ENCODE measurements at places on chromosomes 3 and 15.

- no peak for DNase-seq
Observed at GRCh38 chr15:98968576-98968975, 39.0 kb downstream of the PGPEP1L start.

- no peak for DNase-seq
Observed at GRCh38 chr3:151916781-151917180, 43.3 kb downstream of the SUCNR1 start.

DNA sequence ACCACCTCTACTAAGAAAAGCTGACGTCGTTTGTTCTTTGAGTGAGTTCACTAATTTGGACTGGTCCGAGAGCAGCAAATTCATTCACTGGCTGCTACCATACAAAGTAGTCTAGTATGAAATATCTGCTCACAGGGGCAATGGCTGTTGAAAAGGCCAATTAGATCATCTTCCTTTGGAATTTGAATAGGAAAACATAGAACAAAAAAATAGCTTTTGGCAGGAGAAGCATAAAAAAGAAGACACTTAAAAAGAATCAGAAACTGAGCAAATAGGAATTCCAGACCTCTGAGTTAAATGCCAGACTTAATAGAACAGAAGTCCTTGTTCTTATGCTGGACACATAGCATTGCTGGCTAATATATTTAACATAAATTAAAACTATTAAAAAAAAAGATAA lies 159.3 kb downstream of the IL1RAP start:
- DNase-seq, result no peak

DNA sequence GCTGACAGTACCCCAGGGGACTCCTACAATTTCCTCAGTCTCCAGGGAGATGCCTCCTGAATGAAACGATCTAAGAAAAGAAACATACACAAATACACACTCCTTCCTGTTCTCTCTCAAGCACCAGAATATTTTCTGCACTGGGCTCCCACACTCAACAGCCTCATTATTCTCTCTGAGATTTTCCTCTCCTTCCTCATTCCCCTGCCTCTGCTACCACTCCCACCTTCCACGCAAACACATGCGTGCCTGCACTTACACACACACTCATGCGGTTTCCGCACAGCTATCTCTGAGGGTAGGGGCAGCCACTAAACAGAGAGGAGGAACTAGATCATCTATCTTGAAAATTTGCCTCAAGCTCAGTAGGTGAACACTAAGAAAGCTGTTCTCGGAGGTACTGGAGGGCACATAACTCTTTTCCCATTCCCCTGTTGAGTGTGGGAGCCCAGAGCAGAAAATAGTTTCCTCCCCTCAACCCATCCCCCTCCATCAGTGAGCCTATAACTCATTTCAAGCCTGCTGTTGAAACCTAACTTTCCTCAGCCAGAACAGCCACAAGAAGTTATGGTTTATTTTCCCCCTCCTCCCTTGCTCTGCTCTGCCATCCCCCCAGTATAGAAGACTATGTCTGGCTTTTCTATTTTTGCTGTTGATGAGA lies 30.5 kb upstream of the TIPARP start:
- DNase-seq, result peak; percentile 62

DNA sequence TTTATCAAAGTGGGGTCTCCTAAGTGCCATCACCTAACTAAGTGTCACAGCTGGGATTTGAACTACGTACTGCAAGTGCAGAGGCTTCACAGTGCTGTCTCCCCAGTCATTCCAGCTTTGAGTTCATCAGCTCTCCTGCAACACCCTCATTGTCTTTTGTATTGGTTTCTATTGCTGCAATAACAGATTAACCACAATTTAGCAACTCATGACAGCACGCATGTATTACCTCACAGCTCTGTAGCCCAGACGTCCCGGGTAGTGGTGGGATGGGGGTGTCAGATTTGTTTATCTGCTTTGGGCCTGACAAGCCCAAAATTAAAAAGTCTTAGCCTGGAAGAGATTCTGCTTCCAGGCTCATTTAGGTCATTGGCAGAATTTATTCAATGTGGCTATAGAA lies 220.5 kb upstream of the LRRN1 start:
- DNase-seq, result no peak

DNA sequence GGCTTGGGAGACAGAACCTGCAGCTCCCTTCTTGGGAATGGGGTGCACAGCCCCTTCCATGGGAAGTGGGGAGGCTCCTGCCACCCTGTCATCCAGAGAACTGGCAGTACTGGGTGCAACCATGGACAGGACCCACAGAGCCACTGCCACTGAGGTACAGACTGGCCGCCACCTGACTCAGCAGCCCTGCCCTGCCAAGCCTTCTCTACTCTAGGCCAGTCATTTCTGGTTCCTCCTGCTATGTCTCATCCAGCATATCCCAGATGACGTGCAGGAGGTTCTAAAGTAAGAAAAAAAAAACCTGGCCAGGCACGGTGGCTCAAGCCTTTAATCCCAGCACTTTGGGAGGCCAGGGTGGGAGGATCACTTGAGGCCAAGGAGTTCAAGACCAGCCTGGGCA lies 76.9 kb upstream of the RPL32 start:
- DNase-seq, result no peak

DNA sequence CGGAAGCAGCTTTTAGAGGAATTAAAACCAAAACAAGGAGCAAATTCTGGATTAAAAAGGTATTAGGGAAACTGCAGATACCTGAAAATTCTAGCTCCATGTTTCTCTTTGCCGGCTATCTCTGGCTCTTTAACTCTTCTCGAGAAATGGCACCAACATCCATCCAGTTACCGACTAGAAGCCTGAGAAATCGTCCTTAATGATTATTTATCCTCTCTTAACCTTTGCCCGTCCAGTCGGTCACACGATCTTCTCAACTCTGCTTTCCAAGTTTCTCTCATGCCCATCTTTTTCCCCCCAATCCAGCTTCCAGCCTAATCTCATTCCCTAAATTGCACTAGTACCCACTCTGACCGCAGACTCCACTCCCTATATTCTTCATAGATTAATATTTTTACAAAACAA lies 596 bp upstream of the SGO1 start:
- DNase-seq, result no peak

GRCh38 chr3:53175613-53176540 lies 14.9 kb downstream of the PRKCD start:
- no peak for DNase-seq

GRCh38 chr3:179450901-179451264 lies 387 bp downstream of the GNB4 start:
- peak; percentile 49 for DNase-seq

- DNase-seq, result no peak
Observed at GRCh38 chr15:81483496-81483895, 109.5 kb upstream of the TMC3 start.

- no peak for DNase-seq
Observed at GRCh38 chr15:61655881-61656280, 404.4 kb downstream of the VPS13C start.

- no peak for DNase-seq
Observed at GRCh38 chr3:30686799-30687198, 80.4 kb downstream of the TGFBR2 start.

DNA sequence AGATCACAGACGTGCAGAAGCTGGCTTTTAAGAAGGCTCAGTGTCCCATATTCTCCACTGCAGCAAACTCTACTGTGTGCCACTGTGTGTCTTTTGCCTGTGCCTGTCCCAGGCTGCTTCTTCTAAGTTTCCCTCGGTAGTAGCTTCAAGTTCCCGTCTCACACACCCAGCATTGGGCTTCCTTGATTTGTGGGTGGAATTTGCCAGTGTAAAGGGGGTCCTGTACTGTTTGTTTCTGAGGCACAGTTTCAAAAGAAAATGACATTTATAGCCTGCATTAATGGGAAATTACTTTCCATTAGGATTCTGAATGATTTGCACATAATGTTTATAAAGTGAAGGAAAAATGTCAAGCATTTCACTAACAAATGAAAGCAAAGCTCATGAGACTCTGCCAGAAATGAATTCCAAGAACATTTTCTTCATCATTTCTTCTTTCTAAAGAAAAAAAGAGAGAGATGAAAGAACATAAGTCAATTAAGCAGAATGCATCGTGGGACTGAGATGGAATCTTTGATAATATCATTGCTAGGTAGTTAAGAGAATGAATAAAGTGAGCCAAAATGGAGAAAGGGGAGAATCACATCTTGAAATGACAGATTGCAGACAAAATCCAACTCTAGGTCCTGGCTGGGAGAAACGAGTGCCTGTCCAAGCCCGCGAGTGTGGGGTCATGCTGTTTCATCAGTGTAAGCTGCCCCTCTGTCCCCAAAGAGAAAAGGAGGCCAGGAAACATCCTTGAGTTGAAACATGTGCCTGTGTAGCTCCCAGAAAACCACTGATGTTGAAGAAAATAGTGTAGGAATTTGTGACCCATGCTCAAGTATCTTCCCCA lies 48.6 kb upstream of the ADAMTSL3 start:
- no peak for DNase-seq

GRCh38 chr3:116302087-116302747 lies 143.1 kb downstream of the LSAMP start:
- no peak for DNase-seq

DNA sequence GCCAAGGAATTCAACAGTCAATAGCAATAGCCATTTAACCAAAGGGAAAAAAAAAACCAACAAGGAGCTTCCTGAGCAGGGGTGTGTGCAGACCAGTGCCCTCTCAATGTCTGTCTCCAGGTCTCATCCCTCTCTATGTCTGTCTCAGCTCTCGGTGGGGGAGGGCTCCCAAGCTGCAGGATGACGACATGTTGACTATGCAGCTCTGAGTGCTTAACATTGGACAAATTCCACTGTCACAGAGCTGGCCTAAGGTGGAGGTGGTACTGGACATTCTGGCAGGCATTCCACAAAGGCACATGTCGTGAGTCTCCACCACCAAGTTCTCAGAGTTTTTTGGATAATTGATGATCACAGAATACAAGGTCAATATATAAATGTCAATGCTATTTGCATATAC lies 2.0 kb upstream of the CAPN7 start:
- no peak for DNase-seq

DNA sequence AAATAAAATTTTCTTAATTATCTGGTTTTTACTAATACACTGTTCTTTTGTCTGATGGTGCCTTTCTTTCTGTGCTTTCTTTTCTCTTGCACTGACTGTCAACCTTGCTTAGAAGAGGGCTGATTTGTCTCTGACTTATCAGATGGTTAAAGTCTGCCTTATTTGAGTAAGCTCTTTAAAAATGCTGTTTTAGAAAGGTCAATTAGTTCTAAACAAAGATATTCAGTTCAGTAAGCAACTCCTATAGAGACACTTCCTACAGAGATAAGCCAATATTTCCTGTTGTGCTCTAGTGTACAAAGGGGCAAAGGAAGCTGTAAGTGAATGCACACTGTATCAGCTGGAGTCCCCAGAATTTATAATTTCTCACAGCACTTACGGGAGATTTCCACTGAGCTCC lies 153.4 kb upstream of the TSPAN3 start:
- DNase-seq, result no peak

DNA sequence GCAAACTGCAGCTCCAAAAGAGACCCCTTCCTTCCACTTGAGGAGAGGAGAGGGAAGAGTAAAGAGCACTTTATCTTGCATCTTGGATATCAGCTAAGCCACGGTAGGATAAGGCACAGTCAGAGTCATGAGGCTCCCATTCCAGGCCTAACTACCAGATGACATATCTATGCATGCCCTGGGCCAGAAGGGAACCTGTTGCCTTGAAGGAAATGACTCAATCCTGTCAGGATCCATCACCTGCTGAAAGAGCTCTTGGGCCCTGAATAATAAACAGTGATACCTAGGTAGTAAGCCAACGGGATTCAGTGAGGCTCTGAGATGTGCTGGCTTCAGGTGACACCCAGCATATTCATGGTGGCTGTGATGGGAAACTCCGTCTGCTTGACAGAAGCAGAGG lies 118.5 kb upstream of the EPHA3 start:
- no peak for DNase-seq

GRCh38 chr3:193716150-193716549 lies 123.1 kb downstream of the OPA1 start:
- DNase-seq, result no peak

DNA sequence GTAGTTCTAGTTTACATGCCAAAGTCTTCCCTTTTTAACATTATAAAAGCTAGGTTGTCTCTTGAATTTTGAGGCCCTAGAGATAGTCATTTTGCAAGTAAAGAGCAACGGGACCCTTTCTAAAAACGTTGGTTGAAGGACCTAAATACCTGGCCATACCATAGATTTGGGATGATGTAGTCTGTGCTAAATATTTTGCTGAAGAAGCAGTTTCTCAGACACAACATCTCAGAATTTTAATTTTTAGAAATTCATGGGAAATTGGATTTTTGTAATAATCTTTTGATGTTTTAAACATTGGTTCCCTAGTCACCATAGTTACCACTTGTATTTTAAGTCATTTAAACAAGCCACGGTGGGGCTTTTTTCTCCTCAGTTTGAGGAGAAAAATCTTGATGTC lies 21.3 kb downstream of the SLC35A5 start:
- no peak for DNase-seq

DNA sequence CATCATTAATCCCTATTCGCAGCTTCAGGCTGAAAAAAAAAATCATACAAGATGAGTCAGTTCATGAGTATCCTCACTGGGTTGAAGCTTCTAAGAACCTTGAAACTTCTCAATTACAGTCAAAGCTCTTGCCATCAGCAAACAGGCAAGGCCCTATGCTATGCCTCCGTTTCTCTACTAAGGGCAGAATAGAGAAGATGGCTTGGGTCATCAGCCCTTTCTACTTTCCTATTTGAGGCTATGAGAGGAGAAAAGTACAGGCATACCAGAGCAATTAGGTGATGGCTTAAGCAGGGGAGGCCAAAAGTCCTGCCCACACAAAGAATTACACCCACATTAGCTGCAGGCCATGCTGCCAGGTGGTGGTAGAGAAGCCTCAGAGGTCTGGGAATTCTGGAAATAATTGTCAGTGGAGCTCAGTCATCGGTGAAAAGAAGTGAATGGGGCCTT lies 89.0 kb downstream of the MRPL46 start:
- no peak for DNase-seq

DNA sequence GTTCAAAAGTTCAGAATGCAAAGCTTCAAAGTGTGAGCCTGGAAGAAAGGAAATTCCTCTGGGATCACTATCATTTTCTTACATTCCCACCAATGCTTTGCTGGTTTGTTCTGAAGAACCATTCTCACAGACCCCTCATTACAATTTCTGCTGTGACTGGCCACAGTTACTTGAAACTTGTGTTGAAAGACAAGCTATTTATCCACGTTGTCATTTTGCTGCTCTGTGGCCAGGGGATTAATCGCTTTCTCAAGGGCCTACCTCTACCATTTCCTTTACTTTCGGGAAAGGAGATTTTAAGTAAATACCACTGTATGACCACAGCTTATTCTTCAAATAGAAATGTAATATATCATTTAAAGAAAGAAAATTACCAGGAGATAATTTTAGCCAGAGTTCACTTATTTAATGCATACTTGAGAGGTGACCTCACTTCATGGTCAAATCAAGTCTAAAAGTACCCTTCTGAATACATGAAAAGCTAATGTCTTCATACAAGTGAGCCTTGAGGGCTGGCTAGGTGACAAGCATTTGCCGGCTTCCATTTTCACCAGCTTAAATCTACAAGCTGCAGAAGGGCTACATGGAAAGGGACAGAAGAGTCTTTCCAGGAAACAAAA lies 69.8 kb upstream of the ROBO2 start:
- no peak for DNase-seq

- DNase-seq, result no peak
Observed at GRCh38 chr3:22795917-22796316, 407.2 kb upstream of the UBE2E2 start.

All from hepatic stellate cell (primary cell).